ENCODE measurements at places on chromosomes 7 and 10.

GRCh38 chr7:17497549-17498167 lies 199.2 kb downstream of the AHR start:
- DNase-seq = no peak
- H3K27me3 ChIP-seq = peaks cover 4% of the 10 kb centered on the region
- no peaks in the 10 kb centered on the region for H3K4me1 ChIP-seq
- no peak overlapping the region for H3K27ac ChIP-seq
- no peaks in the 10 kb centered on the region for H3K36me3 ChIP-seq

DNA sequence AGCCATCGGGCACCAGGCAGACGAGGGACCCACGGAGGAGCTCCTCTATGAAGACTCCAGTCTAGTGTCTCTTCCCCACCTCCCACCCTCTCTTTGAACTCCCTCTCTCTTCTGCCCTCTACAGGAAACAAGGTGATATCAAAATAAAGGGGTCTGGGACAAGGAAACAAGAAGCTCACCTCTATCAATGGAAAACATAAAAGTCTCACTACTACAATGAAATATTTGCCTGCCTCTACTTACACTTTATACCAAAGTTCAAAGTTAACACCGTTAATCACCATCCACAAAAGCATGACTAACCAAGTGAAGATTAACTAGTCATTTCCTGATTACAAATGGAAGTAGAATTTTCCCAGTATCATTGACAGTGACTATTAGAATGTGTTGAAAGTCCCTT lies 82.2 kb downstream of the PARD3 start:
- H3K36me3 ChIP-seq = no peaks in the 10 kb centered on the region
- no peaks in the 10 kb centered on the region for H3K4me1 ChIP-seq
- no peak overlapping the region for H3K27ac ChIP-seq
- DNase-seq = no peak
- H3K4me3 ChIP-seq = no peak overlapping the region
- H3K27me3 ChIP-seq = no peaks in the 10 kb centered on the region

DNA sequence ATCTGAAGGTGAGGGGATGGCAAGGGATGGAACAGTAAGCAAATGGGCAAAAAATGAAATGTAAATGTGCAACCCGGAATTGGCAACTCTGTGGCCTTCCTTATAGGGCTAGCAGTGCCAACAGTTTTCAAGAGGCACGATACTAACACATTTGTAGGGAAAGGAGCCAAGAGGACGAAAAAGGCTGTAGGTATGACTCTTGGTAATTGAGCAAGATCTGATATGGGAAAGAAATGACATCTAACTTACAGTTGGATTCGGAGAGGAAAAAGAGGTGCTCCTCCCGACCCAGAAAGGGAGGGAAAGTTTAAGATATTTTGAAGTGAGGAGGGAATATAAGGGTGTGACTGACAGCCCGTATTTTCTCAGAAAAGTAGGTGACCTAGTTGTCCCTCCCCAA lies 2.1 kb upstream of the CREM start:
- H3K4me3 ChIP-seq = no peak overlapping the region
- no peaks in the 10 kb centered on the region for H3K27me3 ChIP-seq
- H3K4me1 ChIP-seq = peaks cover 32% of the 10 kb centered on the region
- H3K36me3 ChIP-seq = peaks cover 14% of the 10 kb centered on the region
- H3K27ac ChIP-seq = peak overlapping the region; percentile 39

DNA sequence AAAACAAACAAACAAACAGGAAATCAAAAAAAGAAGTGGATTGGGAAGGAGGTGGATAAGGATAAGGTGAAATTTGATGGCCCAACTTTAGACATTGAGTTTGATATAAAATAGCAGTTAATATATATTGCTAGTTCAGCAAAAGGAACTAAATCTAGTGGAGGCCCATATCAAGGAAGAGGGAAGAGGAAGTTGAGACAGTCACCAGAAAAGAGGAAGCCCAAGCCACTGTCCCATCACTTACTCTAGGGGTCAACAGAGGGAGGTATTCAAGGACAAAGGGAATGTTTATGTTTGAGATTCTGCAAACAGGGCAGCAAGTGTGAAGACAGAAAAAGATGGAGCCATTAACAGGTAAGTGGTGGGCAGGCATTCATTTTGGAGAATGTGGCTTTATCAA lies 3.7 kb downstream of the LAMTOR4 start:
- peaks cover 39% of the 10 kb centered on the region for H3K36me3 ChIP-seq
- H3K27ac ChIP-seq = peak overlapping the region; percentile 71
- no peak overlapping the region for H3K4me3 ChIP-seq
- no peak for DNase-seq
- H3K4me1 ChIP-seq = peaks cover 64% of the 10 kb centered on the region

GRCh38 chr7:155698633-155699032 lies 54.2 kb downstream of the RBM33 start:
- H3K27me3 ChIP-seq = no peaks in the 10 kb centered on the region
- peaks cover 32% of the 10 kb centered on the region for H3K36me3 ChIP-seq
- no peak for DNase-seq
- H3K4me3 ChIP-seq = no peak overlapping the region
- H3K4me1 ChIP-seq = peaks cover 30% of the 10 kb centered on the region

- H3K4me1 ChIP-seq = peaks cover 46% of the 10 kb centered on the region
- DNase-seq = no peak
- no peaks in the 10 kb centered on the region for H3K27me3 ChIP-seq
- H3K27ac ChIP-seq = peak overlapping the region; percentile 93
These were observed 39.4 kb downstream of the HK1 start for GRCh38 chr10:69317626-69318105.

DNA sequence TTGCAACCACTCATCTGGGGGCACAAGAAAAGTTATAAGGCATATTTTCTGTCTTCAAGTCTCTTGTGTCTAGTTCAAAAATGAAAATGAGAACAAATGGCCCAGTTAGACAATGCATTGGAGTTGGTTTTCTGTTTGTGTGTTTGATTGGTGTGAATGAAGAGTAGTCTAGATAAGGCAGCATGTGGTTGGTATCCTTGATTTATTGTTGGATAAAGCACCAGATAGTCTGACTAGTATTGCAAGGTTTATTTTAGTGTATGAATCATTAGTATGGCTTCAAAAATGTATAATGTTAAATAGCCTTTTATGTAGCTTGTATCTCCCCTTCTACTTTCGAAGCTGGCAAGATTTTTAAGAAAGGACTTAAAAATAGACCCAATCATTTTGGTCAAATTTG lies 237.3 kb downstream of the CDK14 start:
- DNase-seq = no peak
- H3K36me3 ChIP-seq = no peaks in the 10 kb centered on the region
- no peaks in the 10 kb centered on the region for H3K4me1 ChIP-seq

GRCh38 chr10:5284311-5285057 lies 80.3 kb upstream of the UCN3 start:
- peaks cover 4% of the 10 kb centered on the region for H3K36me3 ChIP-seq
- peaks cover 16% of the 10 kb centered on the region for H3K27me3 ChIP-seq
- peaks cover 26% of the 10 kb centered on the region for H3K4me1 ChIP-seq
- no peak overlapping the region for H3K4me3 ChIP-seq
